ENCODE measurements at places on chromosomes 3 and 15. TPM values are rescaled to one million over a fixed set of nuclear protein-coding genes. Genes with fewer than 3 reads are reported as not detected.

Gene IL17RE
- 4.4 TPM for total RNA-seq

Gene RPLP1
- 2,151 TPM for total RNA-seq

Gene GATM
- total RNA-seq: 10.2 TPM

Gene KCNMB3
- total RNA-seq: 2.0 TPM

Gene CHL1
- 0.33 TPM for total RNA-seq

DNA sequence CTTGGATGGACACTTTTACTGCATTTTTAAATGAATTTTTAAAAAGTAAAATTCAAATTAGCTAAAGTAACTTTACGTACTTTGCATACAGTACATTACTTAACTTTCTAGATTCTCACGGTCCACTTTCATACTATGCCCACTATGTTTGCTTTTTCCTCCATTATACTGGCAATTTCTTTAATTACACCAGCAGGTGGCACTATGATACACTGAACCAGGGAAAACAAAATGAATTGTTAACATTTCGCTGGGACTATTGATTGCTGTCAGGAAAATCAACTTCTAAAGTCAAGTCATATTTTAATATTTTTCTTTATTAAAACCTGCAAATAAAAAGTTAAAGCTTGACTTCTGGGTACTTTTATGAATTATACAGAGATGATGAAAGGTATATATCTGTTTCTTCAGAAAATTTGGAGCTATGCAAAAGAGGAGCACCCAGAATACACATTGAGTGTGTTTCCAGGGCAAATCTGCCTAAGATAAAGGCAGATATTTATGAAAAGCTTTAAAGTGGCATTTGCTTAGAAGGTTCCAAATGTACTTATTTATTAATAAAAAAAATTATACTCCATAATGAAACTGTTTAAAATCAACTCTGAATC is 21.8 kb upstream of the POU1F1 start:
- no peak overlapping the region for H3K27ac ChIP-seq
- H3K36me3 ChIP-seq: no peaks in the 10 kb centered on the region
- no peaks in the 10 kb centered on the region for H3K4me1 ChIP-seq
- no peaks in the 10 kb centered on the region for H3K27me3 ChIP-seq

DNA sequence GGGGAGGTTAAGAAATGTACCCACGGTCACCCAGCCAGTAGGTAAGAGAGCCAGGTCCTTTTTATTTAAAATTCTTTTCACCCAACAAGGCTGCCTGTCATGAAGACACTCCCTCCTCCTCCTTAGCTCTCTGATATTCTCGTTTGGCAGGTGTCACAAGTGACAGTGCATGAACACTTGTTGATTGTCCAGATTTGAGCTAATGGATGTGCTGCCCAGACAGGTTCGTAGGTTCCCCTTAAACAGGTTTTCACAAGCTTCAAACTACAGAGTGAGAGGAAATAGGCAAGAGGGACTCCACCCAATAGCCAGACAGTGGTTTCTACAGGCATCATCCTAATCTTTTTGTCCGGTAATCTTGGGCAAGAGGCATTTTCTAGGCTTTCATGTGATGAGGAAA is 32.2 kb downstream of the ATP13A4 start:
- H3K4me1 ChIP-seq: no peaks in the 10 kb centered on the region
- H3K4me3 ChIP-seq: no peak overlapping the region

DNA sequence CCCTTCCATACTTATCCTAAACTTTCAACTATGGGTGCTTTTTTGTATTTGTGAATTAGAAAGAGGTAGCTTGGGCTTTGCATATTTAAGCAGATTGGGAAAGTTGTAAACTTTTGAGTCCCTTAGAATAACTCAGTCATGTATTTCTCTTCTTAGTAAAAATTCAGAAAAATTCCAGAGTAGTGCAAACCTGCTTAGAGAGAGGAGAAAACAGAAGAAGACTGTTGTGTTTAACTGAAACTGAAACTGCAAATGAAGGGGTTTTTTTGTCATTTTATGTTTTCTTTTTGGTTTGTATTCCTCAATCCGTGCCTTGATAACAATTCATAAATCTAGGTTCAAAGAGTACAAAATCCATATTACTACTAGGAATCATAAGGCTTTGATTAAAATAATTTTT is 31.3 kb downstream of the CD200 start:
- H3K27ac ChIP-seq: no peak overlapping the region
- H3K4me3 ChIP-seq: no peak overlapping the region
- DNase-seq: no peak
- H3K36me3 ChIP-seq: peaks cover 12% of the 10 kb centered on the region
- no peaks in the 10 kb centered on the region for H3K27me3 ChIP-seq

DNA sequence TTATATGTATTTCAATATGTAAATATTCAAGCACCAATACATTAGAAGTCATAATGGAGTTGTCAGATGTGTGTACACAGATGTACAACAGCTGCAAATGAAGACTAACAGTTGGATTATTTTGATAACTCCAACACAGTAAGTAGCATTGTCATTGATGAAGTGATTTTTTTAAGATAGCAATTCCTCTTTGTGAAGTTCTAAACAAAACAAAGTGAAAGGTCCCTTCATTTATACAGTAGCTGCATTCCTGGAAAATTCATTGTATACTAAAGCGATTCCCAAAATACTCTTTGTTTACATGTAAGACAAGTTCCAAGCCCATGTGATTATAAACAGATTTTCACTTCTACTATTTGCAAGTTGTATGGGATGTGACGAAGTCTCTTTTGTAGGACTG is 114.7 kb downstream of the B3GALNT1 start:
- H3K27ac ChIP-seq: no peak overlapping the region
- H3K4me1 ChIP-seq: no peaks in the 10 kb centered on the region
- H3K4me3 ChIP-seq: no peak overlapping the region
- DNase-seq: no peak
- H3K27me3 ChIP-seq: no peaks in the 10 kb centered on the region

DNA sequence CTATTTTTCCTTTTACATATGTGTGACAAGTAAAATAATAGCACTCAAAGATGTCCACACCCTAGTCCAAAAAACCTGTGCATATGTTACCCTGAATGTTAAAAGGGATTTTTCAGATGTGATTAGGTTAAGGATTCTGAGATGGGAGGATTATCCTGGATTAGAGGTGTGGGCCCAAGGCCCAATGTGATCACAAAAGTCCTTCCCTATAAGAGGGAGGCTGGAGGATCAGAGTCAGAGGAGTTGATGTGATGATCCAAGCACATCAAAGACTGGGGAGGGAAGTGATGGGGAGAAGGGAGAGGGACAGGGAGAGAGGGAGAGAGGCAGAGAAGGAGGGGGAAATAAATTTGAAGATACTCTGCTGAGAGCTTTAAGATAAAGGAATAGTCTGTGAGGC is 512.6 kb downstream of the PLOD2 start:
- no peak overlapping the region for H3K27ac ChIP-seq
- no peak for DNase-seq
- H3K4me1 ChIP-seq: no peaks in the 10 kb centered on the region
- no peak overlapping the region for H3K4me3 ChIP-seq
- H3K36me3 ChIP-seq: no peaks in the 10 kb centered on the region

DNA sequence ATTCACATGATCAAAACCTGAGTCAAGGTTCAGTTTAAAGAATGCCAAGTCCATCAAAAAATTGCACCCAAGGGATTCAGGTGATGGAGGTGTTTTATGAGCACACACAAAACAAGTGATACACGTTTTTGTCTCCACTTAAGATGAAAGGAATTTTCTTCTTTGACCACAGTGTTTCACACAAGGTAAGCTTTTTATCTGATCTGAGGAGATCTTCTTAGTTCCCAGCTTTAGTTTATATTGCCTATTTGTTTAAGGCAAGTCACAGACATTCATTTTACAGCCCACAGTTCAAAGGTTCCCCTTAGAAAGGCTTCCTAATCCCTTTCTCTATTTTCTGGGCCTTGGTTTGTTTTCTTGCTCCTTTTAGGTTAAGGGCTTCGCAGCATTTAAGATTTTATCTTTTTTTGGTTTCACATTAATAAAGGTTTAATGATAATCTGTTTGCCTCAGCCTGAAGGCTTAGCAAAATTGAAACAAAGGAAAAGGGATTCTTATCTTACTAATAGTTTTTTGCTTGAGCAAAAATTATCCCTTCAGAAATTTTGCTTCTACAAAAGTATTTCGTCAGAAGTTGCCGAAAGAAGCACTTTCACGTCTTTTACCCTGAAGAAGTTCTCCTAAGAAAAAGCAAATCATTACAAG is 420.5 kb upstream of the NAALADL2 start:
- peaks cover 5% of the 10 kb centered on the region for H3K4me1 ChIP-seq
- DNase-seq: no peak
- no peaks in the 10 kb centered on the region for H3K27me3 ChIP-seq
- H3K4me3 ChIP-seq: peak overlapping the region; percentile 88

Measured in H1 (cell line).